Activated naive CD8-positive, alpha-beta T cell treated with anti-CD3 and anti-CD28 coated beads, Interleukin-2, amount 50 U/mL, for 16 hours (primary cell): ENCODE measurements at places on chromosomes 12 and 14.

DNA sequence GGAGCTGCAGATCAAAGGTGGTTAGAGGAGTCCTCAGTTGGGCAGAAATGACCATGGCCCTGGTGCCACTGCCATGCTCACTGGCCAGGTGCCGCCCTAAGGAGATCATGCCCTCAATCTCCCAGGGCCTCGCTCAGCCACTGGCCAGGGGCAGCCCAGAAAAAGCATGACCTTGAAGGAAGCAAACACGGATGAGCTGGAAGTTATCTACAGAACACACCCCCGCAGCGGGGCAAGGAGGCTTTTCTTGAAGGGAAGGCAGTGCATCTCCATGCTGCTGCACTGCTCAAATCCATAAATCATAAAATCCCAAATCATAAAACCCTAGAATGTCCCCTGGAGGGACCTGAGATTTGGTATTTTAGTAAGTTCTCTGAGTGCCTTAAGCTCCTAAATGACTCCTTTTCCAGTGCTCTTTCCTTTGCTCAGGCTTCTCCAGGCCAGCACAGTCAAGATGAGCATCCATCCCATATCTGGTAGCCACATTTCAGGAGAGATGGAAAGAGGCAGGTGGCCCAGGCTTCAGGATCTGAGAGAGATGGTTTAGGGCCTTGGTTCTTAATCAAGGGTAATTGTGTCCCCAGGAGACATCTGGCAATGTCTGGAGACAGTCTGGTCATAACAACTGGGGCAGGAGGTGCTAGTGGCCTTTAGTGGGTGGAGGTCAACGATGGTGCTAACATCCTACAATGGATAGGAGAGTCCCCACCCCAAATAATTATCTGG is 217.3 kb downstream of the RBM19 start:
- DNase-seq = no peak

DNA sequence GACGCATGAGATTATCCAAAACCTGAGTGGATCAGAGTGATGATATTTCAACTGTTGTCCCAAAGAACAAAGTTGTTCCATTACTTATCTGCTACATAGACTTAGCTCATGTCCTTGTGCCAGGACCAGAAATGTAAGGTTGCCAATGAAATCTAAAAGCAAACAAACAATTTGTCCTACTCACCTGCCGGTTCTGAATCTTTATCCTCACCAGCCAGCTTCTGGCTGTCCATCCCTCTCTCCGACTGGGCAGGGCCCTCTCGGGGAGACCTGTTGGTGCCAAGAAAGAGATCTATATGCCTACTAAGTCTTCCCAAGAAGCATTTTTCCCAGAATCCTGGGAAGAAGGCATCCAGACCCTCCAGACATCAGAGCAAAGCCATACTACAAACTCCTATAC is 5.5 kb downstream of the KMT2D start:
- no peak for DNase-seq

DNA sequence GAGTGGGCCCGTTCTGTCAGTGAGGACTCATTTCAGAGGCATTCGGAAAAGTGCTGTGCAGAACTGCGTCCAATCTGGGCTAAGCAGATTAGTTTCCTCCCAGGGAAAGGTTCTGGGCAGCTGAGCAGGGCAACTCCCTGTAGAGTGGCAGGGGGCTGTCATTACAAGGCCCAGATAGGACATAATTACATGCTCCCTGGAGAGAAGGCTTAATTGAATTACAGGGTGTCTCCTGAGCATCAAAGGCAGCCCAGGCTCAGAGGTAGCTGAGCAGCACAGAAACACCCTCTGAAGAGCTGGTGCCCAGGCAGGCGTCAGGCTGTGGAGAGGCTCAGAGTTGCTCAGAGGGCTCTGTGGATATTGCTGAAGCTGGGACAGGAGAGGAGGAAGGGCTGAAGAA is 36.0 kb downstream of the SLC8A3 start:
- DNase-seq = no peak

GRCh38 chr14:75011356-75011994 is 8.8 kb downstream of the EIF2B2 start:
- no peak for DNase-seq

DNA sequence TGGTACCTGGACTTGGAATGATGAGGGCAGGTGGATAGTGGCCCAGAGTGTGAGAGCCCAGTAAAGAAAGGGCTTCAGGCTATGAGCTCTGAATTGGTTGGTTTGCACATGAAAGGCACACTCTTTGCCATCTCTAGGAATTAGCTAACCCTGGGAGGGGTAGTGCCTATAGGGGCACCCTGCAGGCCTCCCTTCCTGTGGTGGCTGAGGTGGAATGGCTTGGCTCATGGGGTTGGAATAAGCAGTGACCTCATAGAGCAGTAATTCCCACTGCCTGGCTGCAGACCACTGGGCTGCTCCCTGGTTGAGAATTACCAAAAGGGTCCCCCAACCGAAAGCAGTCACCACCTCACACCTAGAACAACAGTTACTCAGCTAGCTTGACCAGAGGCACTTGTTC is 42.7 kb downstream of the ASCL4 start:
- no peak for DNase-seq

DNA sequence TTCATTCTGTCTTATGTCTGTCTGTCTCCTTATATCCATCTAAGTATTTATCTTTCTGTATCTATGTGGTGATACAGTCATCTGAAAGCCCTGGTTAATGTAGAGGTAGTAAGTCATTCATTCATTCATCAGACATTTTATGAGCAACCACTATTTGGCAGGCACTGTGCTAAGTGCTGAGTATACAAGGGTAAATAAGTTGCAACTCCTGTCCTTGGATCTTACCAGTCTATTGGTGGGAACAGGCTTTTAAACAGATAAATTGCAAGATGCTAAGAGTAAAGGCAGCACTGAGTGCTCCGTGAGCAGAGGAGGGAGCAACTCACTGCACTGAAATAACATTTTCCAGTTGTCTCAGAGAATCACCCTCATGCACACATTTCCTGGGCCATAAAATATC is 68.6 kb downstream of the TMEM30B start:
- DNase-seq = no peak

GRCh38 chr12:42903736-42904135 is 314.2 kb upstream of the PRICKLE1 start:
- no peak for DNase-seq

DNA sequence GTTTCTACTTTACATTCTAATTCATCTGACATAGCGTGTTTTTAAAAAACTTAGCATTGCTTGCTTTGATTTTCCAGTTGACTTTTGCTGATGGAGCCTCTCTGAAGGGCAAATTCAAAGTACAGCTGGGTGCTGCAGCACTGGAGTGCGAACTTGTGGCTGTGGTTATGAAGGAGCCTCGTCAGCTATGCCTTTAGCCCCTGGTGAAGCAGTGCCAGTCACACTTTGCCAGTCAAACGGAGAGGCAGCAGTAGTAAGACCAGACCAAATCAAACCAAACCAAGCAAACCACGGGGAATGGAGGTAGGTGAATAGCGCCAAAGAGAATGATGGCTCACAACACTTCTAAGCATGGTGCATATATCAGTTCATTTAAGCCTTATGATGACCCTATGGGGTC is 15.1 kb upstream of the SLC38A2 start:
- DNase-seq = no peak

- DNase-seq = no peak
These were observed 31.1 kb downstream of the GPHN start for GRCh38 chr14:66539034-66539433.

GRCh38 chr12:27859648-27860047 is 79.6 kb upstream of the MANSC4 start:
- no peak for DNase-seq

- DNase-seq = no peak
These were observed 572 bp downstream of the EFS start for GRCh38 chr14:23364164-23365035.

DNA sequence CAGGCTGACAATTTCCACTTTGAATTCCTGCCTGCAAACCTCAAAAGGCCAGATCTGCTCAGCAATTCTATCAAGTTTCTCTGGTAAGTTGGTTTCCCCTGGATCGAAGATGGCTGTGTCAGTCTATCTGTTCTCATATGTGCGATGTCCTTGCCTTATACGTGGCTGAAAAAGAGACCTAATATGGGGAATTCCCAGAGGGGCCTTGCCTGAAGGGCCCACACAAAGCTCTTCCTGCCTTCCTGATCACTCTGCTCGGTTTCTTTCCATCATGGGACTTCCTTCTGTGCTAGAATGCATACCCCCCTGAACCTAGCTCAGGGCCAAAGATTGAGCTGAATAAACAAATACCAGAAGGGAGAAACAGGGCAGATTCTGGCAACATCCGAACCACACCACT is 13.2 kb downstream of the TCL1B start:
- no peak for DNase-seq

GRCh38 chr14:33401311-33401710 is 462.6 kb downstream of the NPAS3 start:
- DNase-seq = no peak

DNA sequence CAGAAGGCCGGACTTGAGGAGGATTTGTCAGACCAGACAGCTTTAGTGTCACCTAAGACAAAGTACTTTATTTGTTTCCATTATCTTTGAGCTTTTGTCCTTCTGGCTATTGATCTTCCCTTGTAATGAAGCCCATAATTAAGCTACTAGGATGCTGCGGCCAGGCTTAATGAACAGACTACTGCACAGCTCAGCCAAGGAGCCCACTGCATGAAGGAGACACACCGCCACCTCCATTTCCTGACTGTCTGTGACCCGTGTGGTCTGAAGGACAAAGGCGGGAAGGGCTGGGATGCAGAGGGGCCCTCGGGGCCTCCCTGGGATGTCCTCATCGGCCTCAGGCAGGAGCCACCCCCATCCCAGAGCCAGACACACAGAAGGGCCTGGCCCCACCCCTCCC is 31.0 kb upstream of the GALNT9 start:
- no peak for DNase-seq

- DNase-seq = no peak
These were observed 83.8 kb upstream of the HOXC13 start for GRCh38 chr12:53854701-53855316.

DNA sequence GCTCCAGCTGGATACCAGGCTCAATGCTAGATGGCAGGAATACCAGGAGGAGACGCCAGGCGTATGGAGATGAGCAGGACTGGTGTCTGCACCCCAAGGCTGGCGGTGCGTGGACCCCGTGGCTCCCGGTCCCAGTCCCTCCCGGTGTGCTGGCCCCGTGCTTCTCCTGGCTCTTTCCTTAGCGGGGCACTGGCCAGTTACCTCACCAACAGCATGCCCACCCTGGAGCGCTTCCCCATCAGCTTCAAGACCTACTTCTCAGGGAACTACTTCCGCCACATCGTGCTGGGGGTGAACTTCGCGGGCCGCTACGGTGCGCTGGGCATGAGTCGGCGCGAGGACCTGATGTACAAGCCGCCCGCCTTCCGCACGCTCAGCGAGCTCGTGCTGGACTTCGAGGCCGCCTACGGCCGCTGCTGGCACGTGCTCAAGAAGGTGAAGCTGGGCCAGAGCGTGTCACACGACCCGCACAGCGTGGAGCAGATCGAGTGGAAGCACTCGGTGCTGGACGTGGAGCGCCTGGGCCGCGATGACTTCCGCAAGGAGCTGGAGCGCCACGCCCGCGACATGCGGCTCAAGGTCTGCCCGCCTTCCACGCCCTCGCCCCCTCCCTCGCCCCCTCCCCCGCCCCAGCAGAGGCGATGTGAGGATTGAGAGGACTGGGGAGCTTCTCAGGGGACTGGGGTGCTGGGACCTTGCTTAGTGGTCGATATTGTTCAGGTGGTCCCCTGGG is 14.6 kb downstream of the VASH1 start:
- DNase-seq = no peak

DNA sequence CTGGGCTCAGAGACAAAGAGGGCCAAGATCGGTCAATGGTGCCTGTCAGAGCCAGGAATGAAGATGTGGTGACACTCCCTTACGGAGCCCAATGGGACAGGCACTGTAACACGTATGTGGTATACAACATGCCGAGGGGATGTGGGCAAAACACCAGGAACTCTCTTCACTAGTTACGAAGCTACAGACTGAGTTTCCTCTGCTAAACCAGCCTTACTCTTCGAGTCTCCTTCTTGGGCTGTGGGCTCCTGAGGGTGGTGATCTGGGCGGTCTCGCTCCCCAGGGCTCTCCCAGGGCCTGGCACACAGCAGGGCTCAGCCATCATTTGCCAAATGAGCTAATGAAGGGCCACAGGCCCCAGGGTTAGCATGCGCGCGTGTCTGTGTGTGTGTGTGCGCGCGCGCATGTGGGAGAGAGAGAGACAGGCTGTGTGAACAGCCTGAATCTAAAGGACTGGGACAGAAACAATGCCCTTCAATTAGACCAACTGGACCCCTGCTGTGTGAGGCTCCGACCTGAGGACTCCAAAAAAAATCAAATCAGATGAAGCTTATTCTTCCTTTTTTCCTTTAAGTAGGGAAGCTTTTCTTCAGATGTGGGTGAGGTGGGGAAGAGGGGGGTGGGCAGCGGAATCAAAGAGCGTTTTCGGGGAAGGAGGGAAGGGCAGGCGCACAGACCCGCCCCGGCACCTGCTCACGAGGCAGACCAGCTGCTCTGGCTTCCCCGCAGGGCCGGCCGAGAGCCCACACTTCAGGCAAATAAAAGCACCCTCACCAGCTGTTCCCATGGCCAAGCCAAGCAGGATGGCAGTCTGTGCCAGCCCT is 42.5 kb downstream of the CCDC88C start:
- DNase-seq = no peak

GRCh38 chr14:84013424-84013823 is 1516.5 kb upstream of the FLRT2 start:
- no peak for DNase-seq

GRCh38 chr12:100164153-100164704 is 21.6 kb upstream of the BLTP3B start:
- no peak for DNase-seq

GRCh38 chr14:94689985-94690400 is 77.8 kb downstream of the SERPINA3 start:
- DNase-seq = no peak

GRCh38 chr12:111268738-111269572 is 99.9 kb downstream of the PHETA1 start:
- no peak for DNase-seq

- DNase-seq = no peak
These were observed 227.7 kb upstream of the NPAS3 start for GRCh38 chr14:32710731-32711680.

GRCh38 chr12:94988471-94988870 is 15.0 kb downstream of the NDUFA12 start:
- DNase-seq = no peak

DNA sequence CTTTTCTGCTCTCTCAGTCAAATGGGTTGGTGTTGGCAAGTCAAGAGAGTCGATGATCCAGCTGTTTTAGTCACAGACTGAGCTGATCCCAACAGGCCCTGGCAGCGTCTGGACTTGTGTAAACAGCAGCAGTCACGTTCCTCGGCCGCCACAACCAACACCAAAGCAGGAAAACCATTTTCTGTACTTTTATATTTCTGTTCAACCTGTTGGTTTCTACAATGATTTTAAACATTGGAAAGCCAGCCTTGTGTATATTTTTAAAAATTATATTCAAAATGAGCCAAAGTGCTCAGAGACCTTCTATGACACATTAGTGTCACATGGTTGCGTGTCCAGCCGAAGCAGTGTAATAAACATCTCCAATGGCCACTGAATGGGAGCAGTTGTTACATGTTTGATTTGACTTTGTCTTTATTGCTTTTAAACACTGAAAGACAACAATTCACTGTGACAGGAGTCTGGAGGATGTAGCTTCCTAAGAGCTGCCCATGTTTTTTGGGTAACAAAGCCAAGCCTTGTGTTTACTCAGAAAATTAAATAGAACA is 5.9 kb upstream of the SIVA1 start:
- DNase-seq = no peak

GRCh38 chr12:100842156-100842555 is 47.6 kb downstream of the ANO4 start:
- no peak for DNase-seq

GRCh38 chr12:69389831-69390230 is 30.3 kb downstream of the YEATS4 start:
- DNase-seq = no peak

- DNase-seq = no peak
These were observed 129.3 kb downstream of the ACSS3 start for GRCh38 chr12:81207173-81207572.

- no peak for DNase-seq
These were observed 935 bp upstream of the ADSS1 start for GRCh38 chr14:104722938-104723650.
